ENCODE measurements at places on chromosomes 4 and X.

GRCh38 chr4:15778289-15779241 is at the start of gene CD38:
Gene CD38 (plus strand): TSS chr4:15778328. CDS start chr4:15778415, 87 bp downstream.
- no peak for DNase-seq

DNA sequence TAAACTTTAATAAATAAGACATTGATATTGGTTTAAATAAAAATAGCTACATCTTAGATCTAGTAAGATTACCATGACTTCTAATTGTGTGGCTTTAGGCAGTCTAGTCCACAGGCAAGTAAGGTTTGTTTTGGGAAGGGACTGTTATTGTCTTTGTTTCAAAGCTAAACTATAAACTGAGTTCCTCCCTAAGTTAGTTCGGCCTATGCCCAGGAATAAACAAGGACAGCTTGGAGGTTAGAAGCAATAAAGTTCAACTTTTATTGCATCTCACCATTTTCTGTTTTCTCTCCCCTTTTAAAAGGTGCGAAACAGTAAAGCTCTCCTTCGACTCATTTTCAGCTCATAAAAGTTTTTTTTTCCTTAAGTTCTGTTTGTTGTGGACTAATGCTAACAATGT is 70.4 kb upstream of the S100G start:
- DNase-seq: no peak

GRCh38 chr4:146098978-146099377 is 76.5 kb upstream of the LSM6 start:
- DNase-seq: no peak

DNA sequence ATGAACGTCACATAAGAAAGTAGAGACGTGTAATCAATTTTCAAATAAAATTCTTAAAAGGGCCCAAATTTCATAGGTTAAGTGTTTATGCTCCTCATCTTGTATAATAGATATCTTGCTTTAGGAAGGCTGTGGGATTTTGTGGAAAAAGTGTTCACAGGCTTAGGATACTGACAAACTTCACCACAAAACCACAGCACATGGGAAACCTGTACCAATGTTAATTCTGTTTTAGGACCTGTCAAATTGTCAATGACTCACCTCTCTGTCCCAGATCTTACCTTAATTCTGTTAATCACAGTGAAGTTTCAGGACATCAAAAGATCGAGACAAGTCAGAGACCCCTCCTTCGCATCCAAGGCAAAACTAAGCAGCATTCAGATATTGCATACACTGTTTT is 24.2 kb downstream of the FGFBP1 start:
- no peak for DNase-seq

DNA sequence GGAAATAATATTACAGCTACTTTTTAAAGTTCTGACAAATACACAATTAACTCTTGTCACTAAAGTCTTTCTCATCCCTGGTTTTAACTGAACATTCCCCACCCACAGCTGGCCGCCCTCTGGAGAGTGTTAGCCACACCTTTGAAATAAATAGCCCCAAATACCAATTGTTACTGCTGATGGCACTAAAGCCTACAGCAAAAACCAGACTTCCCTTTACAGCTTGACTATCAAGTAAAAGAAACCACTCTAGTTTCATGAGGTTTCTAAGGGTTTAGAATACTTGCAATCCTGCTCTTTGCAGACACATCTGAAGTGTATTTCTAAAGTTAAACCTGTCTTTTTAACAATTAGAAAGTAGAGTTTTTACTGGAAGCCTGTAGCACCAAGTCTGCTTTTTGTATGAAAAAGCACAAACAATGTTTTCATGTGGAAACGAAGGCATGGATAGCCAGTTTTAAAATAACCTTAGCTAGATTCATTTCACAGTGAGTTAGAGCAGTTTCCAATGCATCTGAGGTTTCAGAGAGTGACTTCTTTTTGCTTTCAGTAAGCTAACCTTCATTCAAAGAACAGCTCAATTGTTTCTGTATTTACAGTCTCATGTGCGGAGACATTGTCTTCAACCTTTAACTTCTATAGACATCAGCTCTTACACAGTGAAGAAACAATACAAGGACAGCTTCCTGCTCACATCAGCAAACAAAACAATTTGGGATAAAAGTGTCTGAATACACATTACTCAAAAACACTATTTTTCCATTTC is 164.8 kb upstream of the VEGFC start:
- DNase-seq: no peak

DNA sequence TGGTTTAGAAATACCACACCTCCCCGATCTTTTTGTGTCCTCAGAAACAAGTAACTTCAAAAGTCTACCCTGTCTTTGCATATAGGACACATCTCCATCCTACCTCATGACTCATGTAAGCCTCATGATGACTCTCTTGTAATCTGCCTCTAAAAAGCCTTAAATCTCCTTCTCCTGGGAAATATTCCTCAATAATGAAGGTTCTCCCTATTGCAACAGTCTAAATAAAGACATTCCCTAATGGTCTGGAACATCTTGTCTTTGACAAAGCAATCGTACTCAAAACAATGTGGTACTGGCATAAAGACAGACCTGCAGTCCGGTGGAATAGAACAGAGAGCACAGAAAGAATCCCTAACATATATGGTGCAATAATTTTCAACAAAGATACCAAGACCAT is 257.7 kb downstream of the OPHN1 start:
- no peak for DNase-seq

GRCh38 chr4:39635023-39635422 is 3.6 kb downstream of the SMIM14 start:
- DNase-seq: no peak

- no peak for DNase-seq
Observed at GRCh38 chr4:149031399-149031798, 589.2 kb upstream of the NR3C2 start.

DNA sequence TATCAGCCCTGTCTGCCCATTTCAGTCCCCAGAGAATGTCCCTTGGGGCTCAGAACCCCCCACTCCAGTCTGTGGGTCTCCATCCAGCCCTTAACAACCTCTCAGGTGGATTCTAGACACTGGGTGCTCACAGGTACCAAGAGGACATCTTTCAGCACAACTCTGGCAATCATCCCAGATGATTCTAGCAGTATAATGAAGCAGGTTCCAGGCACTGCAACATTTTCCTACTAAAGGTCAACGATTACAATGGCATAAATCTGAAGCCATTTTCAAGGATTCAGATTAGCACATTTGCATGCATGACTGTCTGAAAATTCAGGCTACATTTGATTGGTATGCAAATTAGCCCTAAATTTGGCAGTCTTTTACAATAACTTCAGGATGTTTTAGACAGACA is 10.0 kb downstream of the SLC2A9 start:
- DNase-seq: no peak

DNA sequence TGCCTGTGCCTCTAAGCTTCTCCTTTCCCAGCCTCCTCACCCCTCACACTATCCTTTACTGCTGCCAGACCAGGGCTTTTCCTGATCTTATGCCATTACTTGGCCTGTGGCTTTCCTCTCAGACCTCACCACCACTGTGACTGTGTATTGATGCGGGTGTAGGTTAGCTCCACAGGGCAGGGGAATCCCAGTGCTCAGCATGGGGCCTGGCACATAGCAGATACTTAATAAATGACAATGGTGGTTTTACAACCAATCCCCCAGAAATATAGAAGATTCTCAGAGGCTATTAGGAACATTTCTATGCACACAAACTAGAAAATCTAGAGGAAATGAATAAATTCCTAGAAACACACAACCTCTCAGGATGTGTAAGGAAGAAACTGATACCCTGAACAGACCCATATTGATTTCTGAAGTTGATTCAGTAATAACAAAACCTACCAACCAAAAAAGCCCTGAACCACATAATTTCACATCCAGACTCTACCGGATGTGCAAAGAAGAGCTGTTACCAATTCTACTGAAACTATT is 129.6 kb upstream of the QRFPR start:
- DNase-seq: no peak

GRCh38 chrX:9356846-9357245 is 108.0 kb upstream of the TBL1X start:
- no peak for DNase-seq

DNA sequence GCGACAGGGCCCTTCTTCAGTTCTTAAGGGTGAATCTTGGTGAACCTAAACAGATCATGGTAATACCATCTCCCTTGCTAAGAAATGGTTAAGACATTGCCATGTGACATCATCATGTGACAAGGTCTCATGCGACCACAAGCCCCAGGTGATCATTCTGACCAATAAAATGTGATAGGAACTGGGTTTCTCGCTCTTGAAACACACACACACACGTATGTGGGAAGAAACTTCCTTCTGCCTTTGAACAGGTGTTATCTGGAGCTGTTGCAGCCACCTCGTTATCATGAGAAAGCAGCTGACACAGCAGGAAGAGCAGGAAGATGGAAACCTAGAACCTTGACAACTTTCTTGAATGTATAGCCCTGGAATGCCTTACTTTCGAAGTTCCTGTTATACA is 10.2 kb downstream of the SOD3 start:
- DNase-seq: no peak

GRCh38 chr4:5120468-5120867 is 69.2 kb downstream of the STK32B start:
- no peak for DNase-seq

DNA sequence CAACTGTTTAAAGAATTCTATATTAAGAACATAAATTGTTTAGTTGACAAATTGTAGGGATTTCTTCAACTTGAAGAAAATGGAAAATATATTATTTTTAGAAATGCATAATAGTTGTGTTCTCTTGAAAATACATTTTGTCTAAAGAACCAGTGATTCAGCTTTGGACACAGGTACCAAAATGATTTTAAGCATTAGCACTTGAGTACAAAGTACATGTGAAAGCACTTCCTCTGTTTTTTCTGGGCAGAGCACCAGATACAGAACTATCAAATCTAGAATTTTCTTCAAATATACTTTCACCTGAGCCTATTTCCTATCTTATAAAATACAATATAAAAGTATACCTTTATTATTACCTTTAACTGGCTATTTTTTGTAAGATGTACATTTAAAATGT is 539.8 kb downstream of the ADGRL3 start:
- no peak for DNase-seq

DNA sequence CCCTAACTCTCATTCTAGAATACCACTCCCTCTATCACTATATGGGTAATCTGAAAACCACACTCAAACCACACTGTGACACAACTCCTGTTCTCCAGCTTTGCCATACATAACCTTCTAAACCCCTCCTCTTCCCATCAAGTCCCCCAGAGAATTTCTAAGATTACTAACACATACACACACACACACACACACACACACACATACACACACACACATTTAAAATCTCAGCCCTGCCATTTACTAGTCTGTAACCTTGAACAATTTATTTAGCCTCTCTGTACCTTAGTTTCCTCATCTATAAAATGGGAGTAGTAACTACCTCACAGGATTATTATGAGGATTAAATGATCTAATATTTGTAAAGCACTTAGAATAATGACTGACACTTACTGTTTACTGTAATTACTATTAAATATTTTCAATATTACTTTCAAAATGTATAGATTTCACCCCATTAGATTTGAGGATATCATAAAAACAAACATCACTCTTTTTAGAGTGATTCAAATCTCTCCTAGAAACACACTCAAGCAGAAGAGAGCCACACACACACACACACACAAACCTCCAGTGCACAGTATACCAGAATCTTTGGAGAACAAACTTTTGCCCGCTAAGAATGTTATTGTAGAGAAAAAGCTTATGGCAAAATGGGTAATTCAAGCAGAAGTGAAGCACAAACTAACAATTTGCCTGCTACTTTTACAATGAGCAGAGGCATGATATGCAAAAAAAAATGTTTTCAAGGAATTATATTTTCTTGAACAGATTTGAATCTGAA is 3.8 kb downstream of the ANKRD50 start:
- DNase-seq: no peak

DNA sequence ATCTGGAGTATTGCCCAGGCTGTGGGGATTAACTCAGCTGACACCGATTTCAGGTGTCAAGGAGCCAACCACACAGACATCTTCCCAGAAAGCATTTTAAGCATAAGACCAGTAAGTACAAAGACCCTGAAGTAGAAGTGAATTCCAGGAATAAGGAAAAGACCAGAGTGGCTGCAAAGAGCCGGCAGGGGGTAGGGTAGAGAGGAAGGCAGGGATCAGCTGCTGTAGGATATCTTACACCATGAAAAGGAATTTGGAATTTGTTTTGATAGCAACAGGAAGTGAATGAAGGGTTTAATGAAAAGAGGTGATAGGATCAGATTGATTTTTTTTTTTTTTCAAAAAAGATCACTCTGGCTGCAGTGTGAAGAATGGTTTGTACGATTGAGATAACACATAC is 113.6 kb upstream of the PPARGC1A start:
- no peak for DNase-seq

- no peak for DNase-seq
Observed at GRCh38 chrX:69060631-69061408, 104.4 kb downstream of the PJA1 start.

GRCh38 chr4:54315561-54316538 is 86.8 kb downstream of the PDGFRA start:
- DNase-seq: no peak

DNA sequence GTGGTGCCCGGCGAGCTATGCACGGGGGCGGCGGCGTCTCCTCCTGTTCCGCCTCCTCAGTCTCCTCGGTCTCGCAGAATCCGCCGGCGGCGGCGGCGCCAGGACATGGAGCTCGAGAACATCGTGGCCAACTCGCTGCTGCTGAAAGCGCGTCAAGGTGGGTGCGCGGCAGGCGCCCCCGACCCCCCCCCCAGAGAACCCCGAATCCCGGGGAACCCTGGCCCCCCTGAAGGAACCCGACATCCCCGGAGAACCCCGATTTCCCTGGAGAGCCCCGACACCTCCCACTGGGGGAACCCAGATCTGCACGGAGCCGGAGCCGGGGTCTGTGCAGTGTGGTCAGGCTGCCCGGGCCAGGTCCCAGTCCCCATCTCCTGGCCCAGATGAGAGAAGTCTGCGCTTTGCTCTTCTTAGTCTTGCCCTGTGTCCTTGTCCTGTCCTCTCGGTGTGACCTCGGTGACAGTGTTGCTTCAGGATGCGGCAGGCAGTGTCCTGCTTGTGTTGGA is 648 bp downstream of the GRK4 start:
- no peak for DNase-seq

DNA sequence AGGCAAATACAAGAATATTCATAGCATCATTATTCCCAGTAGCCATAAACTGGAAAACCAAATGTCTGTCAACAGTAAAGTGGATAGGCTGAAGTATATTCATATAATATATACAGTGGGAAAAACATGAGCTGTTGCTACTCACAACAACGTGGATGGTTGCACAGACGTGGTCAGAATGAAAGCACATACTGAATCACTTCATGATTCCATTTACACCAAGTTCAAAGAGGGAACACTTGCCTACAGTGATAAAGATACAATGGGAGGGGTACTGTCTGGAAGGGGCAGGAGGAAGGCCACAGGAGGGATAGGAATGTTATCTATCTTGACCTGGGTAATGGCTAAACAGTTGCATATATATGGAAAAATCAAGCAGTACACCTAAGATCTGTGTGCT is 25.3 kb downstream of the APBB2 start:
- no peak for DNase-seq
